ENCODE measurements at places on chromosomes 5 and 9.

DNA sequence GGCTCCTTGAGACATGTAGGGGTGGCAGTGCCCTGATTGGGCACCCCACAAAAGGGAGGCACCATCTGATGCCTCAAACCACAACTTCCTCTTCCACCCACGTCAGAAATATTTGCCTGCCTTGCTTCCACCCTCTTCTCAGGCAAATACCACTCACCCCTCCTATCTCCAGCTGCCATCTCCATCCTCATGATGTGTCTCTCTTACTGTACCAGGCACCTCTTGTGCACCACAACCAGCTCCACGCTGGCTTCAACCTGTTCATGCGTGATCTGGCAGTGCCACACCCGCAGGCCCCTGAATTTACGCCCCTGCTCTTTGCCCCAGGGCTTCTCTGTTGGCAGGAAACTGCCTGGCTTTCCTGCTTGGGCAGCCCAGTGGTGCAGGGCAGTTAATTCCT, 87.8 kb upstream of the HSPA9 start:
- DNase-seq, result no peak

GRCh38 chr5:107744418-107745330, 73.9 kb upstream of the EFNA5 start:
- no peak for DNase-seq

- no peak for DNase-seq
Observed at GRCh38 chr9:133141833-133142595, 21.0 kb upstream of the RALGDS start.

DNA sequence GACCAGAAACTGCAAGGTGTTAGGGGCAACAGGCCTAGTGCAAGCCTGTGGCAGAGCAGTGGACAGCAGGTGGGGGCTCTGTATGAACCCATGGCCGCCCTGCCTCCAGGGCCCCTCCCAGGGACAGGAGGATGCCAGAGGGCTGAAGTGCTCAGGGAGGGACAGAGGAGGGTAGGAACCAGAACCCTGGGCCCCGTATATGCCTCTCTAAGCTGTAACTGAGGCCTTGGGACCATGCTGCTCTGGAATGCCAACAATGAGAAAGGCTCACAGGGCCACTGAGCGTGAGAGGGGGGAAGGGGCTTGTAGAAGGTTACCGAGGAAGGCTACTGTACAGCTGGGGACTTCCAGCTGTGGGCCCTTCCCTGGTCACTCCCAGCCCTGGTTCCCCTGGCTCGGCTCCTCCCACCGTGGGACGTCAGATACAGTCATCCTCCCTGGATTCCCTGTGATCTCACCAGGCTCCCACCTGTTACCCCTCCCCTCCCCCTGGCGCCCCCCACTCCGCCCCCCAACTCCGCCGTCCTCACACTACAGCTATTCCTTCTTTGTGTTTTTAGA, 21.1 kb downstream of the AQP7 start:
- no peak for DNase-seq

DNA sequence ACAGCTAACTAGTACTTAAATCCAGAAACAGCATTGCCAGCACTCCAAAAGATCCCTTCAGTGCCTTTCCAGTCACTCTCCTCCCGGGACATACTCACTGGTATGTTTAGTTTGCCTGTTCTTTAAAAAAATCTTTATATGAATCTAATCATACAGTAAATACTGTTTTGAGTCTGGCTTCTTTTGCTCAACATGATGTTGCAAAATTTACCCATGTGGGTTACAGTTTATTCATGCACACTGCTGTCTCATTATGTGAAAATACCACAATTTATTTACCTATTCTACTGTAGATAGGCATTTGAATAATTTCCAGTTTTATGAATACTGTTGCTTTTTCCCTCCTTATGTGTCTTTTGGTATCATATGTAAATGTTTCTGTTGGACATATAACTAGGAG, 13.5 kb downstream of the NDFIP1 start:
- DNase-seq, result no peak

GRCh38 chr5:145903113-145903512, 30.3 kb upstream of the GRXCR2 start:
- DNase-seq, result no peak

GRCh38 chr9:108626743-108627142, 229.0 kb downstream of the ACTL7B start:
- no peak for DNase-seq

All from AG08395 (cell line).